ENCODE measurements at places on chromosomes 4 and X. TPM values are rescaled to one million over a fixed set of nuclear protein-coding genes. Genes with fewer than 3 reads are reported as not detected.

DNA sequence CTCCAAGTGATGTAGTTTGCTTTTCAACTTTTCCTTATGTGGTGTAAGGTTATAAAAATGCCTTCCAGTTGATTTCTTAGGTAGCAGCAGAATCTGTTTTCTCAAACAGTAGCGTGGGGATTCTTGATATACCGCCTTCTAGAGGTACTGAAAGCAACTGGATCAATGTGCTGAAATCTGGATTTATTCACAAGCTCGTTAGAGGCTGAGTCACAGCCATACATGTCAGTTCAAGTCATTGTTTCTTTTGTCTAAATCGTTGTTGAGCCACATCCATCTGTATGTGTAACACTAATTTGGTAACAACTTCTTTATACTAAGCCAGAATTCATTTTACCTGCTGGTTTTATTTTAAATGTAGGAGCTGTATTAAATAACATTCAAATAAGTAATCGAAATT, 200.0 kb upstream of the MAD2L1 start:
- no peak for DNase-seq

DNA sequence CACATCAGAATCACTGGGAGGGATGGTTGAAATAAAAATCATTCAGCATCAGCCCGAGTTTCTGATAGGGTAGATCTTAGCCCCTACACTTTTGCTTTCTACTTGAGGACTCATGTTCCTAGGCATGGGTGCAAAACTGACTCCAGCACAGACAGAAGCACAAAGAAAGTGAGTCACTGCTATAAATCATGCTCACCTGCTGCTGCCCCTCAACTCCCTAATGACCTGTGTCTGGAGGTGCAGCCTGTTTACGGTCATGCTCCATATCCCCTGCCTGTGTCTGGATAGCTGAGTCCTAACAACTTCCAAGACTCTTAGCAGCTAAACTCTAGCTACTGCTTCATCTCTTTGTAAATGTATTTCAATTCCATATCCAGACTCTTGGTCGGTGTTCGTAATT, 57.8 kb downstream of the ADGRA3 start:
- DNase-seq = no peak

DNA sequence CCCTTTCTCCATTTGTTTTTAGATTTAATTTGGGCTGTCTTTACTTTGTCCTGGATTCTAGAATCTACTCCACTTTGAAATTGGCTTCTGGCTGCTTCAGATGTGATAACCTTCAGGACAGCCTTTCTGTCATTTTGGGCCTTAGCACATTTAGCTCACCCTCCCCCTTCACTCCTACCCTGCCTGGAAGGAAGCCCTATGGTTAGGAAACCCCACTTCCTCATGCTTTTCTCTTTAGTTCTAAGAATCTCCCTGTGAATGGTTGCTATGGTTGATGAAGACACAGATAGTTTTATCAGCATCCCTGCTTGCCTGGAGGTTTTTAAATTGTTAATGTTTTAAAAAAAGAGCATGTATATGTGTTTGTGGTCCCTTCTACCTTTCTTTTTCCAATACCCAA, 100.7 kb upstream of the PTPN13 start:
- no peak for DNase-seq

GRCh38 chr4:171532968-171533367, 280.2 kb upstream of the GALNTL6 start:
- no peak for DNase-seq

DNA sequence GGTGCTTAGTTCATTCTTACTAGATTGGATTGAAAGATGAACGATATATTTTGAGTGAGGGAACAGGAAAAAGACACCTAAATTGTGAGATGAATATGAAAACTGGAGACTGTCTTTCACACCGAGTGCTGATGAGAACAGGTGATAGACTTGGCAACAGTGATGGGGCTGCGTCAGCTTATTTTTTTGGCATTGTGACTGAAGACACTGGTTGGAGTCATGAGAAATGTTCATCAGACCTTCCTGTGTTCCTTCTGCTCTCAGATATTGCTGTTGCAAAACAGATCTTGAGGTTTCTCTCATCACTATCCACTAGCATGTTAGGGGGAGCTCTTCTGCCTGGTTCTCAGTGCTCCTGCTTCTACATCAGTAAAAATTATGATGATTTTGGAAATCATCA, 124.2 kb upstream of the KCNIP4 start:
- no peak for DNase-seq

DNA sequence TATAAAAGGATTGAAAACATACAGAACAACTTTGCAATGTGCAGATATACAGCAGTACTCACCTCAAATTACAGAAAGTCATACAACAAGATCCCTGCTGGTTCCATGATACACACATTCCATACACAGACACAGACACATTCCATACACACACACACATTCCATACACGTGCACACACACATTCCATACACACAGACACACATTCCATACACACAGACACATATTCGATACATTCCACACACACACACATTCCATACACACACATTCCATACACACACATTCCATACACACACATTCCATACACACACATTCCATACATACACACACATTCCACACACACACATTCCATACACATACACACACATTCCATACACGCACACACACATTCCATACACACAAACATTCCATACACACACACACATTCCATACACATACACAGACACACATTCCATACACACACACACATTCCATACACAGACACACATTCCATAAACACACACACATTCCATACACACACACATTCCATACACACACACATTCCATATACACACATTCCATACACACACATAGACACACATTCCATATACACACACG, 13.7 kb downstream of the LINC00632 start:
- no peak for DNase-seq

Gene TENM3
- polyA plus RNA-seq = not detected

Gene TKTL2
- not detected for polyA plus RNA-seq

- DNase-seq = no peak
These were observed 66.9 kb downstream of the SYNPO2 start for GRCh38 chr4:118955515-118955914.

DNA sequence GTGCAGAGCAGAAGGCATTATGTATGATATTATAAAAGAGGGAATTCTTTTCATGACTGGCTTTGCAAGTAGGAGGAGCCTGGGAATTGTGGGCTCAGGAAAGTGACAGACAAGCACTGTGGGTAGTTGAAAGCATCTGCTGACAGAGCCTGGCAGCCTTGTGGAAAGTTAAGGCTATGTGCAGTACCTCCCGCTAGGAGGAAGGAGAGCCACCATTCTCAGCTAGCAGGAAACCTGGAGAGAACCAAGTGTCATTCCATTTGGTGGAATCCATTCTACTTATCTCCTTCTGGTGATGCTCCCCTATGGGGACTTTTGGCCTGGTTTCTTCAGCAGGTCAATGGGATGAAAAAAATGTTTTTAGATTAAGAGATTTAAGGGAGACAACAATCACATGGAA, 81.8 kb downstream of the ASB9 start:
- DNase-seq = no peak

Gene HSFX1
- polyA plus RNA-seq = not detected

DNA sequence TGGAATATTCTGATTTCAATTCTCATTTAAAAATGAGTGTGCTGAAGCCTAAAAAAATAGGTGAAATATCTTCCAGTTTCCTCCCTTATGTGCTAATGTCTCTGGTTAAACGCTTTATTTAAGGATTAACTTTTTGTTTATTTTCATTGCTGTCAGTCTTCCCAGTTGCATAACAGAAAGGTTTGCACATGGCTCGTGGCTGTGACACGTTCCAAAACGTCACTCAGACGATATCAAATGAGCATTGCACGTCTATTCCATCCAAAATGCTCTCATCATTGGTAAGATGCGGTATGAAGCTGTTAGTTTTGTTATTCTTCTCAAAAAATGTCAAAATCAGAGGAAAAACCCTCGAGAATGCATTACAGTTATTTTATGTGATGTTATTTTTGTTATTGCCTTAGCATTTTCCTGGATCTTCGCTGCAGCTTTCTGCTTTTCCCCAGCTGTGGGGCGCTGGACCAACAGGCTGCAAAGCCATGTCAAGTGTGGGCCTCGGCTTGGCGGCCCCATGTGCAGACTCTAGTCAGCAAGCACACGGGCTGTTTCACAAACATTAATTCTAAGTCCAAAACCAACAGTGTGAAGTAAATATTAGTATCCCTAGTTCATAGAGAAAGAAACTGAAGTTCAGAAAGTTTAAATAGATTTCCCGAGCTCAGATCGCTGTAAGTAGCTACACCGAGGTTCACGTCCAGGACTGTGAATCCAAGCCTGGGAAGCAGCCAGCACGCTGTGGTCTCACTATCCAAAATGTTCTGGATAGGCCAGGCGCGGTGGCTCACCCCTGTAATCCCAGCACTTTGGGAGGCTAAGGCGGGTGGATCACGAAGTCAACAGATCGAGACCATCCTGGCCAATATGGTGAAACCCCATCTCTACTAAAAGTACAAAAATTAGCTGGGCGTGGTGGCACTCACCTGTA, 793.4 kb upstream of the FRG1 start:
- no peak for DNase-seq

DNA sequence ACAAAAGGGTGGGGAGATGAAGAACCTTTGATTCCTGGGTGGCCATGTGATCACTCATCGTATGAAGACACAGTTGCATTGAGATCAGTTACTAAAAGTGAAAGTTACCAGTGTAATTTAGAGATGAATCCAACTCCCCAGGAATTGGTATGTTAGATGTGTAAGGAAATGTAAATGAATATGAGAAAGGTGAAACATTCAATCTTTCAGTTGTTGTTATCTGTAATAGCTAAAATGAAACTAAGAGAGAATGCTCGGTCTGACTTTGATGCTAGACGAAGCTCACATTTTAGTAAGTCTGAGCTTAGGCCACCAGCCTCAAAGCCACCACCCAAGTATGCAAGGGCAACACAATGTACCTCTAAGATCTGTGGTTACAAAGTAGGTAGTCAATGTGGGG, 194.3 kb upstream of the POF1B start:
- no peak for DNase-seq

GRCh38 chrX:19670854-19671620, 155.7 kb upstream of the MAP3K15 start:
- DNase-seq = no peak

- DNase-seq = no peak
These were observed 10.1 kb upstream of the CXCL8 start for GRCh38 chr4:73730292-73730691.

Gene NSG1
- 4.5 TPM for polyA plus RNA-seq

DNA sequence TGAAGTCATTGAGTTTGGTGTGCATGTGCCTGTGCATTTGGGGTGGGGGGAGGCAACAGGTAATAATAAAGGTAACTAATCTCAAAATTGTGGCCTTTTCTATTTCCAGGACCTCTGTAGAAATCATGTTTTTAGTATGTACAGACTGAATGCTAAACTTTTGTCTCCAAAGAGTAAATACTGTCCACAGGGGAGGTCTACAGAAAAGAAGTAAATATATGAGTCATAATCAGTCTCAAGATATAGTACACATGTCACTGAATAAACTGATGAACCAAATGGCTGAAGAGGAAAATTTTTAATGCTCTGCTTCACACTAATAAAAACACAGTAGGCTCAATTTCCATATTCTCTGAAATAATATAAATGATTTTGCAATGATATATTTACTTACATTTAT, 440.4 kb upstream of the ZFP42 start:
- no peak for DNase-seq

Gene CXorf49
- polyA plus RNA-seq = not detected

DNA sequence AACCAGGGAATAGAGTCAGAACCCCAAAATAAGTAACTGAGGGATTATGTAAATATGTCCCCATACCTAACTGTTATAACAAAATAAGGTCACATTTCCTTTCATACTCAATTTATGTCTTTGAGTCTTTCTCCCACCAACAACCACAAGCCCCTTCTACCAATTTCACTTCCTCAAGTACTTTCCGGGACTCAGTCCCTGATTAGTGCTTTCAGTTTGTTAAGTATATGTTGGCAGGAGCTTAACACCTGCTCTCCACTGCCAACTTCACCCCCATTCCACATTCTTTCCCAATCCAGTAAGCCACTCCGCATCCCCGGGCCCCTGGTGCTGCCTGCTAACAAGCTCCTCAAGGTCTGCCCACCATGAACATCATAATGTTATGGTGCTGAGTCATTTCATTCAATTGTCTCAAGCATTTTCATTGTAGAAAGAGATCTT, 71.3 kb upstream of the SPRY1 start:
- DNase-seq = no peak

- no peak for DNase-seq
These were observed 53.3 kb downstream of the CAMK2D start for GRCh38 chr4:113708250-113708649.
